ENCODE measurements at places on chromosomes 11 and 22.

- peak; percentile 40 for DNase-seq
Measured at GRCh38 chr11:128052912-128053641, 534.3 kb downstream of the ETS1 start.

DNA sequence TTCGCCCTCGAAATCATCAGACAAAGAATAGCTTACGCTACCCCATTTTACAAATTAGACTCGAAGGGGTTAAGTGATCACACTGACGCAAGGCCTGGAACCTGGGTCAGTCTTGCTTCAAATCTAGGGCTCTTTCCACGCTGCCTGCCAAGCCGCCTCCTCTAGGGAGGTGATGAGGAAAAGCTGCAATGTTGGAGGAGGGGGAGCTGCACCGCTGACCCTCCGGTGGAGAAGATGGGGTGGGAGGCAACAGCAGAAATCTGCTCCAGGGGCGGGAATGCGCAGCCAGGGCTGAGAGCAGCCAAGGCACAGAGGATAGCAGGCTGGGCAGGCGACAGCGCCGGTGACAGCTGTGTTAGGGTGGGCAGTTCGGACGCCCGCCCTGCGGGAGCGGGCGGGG lies 595 bp downstream of the SYVN1 start:
- no peak for DNase-seq

DNA sequence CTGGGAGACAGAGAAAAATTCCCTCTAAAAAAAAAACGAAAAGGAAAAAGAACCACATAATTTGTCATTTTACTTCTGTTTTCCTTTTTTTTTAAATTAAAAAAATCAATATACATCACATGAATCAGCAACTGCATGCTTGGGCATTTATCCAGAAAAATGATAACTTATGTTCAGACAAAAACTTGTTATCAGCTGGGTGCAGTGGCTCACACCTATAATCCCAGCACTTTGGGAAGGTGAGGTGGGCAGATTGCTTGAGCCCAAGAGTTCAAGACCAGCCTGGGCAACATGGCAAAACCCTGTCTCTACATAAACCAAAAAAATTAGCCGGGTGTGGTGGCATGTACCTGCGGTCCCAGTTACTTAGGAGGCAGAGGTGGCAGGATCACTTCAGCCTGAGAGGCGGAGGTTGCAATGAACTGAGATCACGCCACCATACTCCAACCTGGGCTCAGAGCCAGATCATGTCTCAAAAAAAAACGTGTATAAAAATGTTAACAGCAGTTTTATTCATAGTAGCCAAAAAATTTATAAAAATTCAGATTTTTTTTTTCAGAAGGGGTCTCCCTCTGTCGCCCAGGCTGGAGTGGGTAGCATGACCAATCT lies 28.5 kb downstream of the AMBRA1 start:
- DNase-seq: no peak

GRCh38 chr11:9761441-9761945 lies 97.6 kb downstream of the SWAP70 start:
- DNase-seq: no peak

GRCh38 chr11:70226183-70226582 lies 23.1 kb downstream of the FADD start:
- DNase-seq: no peak

DNA sequence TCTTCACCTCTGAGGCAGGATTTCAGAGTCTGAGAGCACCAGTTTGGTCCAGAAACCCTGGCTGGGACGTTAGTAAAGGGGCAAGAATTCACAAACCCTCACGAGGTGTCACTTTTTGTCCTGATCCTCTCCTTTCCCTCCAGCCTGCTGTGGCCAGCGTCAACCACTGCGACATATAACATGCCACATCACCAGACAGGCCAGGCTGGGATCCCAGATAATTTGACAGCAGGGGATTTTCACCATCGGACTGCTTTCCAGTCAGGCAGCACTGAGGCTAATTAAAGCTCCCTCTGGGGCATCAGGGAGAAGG lies 36.8 kb upstream of the RBFOX2 start:
- no peak for DNase-seq

- no peak for DNase-seq
Measured at GRCh38 chr11:6475936-6476335, 2.2 kb upstream of the TRIM3 start.

GRCh38 chr11:63882555-63883242 lies 34.3 kb downstream of the RCOR2 start:
- DNase-seq: no peak

GRCh38 chr11:78722786-78723185 lies 148.1 kb upstream of the NARS2 start:
- peak; percentile 8 for DNase-seq

DNA sequence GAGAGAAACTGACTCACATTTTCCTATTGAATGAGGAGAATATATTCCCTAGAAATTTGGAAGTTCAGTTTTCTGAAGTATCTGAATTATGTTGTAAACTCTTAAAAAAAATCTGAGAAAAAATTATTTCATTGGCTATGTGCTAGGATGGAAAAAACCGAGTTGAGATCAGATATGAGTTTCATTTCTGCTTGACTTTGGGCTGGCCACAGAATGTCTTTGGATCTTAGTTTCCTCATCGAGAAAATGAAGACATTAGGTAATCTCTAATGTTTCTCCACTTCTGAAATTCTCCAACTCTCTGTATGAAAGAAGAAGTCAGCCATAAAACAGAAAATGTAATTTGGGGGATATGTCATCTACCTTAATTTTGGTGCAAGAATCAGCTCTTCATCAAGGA lies 28.8 kb downstream of the SLN start:
- DNase-seq: no peak

Measured in RCC 7860 (cell line).